Umbilical cord (tissue), 2 donors: ENCODE measurements at places on chromosomes 2 and 18.

DNA sequence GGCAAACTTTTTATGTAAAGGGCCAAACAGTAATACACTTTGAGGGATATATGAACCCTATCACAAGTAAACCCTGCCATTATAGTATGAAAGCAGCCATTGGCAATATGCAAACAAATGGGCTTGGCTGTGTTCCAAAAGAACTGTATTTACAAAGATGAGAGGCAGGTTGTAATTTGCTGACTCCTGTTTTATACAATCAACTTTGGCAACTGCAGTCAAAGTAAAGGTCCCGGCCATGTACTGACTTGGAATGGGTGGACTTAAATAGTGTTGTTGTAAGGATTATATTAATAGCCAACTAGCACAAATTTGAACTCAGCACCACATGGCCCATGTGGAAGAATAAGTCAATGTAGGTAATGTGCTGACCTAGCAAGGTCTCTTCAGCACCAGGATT is 223.4 kb downstream of the WDPCP start:
- DNase-seq: no peak

DNA sequence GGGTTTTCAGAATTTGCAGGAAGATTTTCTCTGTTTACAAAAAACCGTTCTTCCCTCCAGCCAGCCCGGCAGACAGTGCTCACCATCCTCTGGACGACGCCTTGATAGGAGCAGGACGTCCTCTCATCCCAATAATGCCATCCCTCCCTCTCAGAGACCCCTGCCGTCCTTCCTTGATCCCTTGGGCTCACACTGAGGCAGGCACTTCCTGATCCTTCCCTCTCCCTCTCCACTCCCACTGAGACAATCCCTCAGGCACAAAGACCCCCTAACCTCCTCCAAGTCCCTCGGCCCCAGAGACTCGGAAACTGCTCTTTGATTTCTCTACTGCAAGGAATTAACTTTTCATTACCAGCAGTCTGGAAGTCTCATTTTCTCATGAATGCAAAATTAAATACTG is 42.5 kb downstream of the PAX3 start:
- no peak for DNase-seq

- peak; percentile 82 for DNase-seq
These were observed 680.9 kb downstream of the IRS1 start for GRCh38 chr2:226118471-226119429.

DNA sequence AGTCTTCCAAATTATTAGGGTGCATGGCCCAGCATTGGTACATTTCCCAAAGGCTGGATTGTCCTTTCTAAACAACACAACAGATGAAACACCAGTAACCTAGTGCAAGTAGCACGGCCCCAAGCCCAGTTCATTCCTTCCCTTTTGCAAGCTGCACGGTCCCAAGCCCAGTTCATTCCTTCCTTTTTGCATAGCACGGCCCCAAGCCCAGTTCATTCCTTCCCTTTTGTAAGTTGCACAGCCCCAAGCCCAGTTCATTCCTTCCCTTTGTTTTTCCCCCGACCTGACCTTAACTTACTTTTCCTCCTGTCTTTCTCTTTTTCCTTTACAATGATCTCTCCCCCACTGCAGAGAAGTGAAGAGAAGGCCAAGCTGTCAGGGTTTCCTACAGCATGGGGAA is 60.9 kb downstream of the C18orf63 start:
- no peak for DNase-seq

GRCh38 chr2:48253301-48253700 is 276.7 kb upstream of the STON1 start:
- no peak for DNase-seq

GRCh38 chr2:114668415-114668814 is 226.0 kb downstream of the DPP10 start:
- DNase-seq: no peak

DNA sequence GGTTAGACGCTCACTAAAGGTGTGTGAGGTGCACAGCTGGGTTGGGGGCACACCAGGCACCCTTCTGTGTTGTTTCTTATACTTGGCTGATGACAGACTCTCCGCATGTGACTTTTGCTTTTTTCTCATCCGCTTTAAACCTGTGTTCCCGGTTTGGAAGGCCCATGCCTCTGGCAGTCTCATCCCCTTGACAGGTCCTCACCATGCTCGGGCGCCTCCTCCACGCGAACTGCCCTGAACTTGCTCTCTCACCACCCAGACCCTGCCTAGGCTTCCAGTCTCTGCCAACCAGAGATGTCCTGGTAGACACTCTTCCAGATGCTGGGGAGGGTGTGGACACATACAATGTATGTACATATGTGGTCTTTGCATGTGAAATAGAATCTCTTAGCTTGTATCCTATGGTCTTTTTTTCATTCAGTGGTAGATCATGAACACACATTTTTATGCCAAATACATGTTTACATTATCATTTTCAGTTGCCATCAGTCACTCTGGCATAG is 79.8 kb downstream of the LIMS1 start:
- DNase-seq: peak; percentile 55

- DNase-seq: no peak
These were observed 2.5 kb downstream of the MYCN start for GRCh38 chr2:15942711-15943345.

GRCh38 chr18:11339188-11339775 is 189.9 kb upstream of the PIEZO2 start:
- no peak for DNase-seq

GRCh38 chr2:215958257-215958656 is 55.1 kb downstream of the MREG start:
- no peak for DNase-seq

GRCh38 chr2:20661421-20662307 is 5.3 kb upstream of the GDF7 start:
- peak; percentile 78 for DNase-seq

GRCh38 chr2:134138115-134138514 is 115.8 kb upstream of the MGAT5 start:
- DNase-seq: no peak

- no peak for DNase-seq
These were observed 36.5 kb upstream of the ST3GAL5 start for GRCh38 chr2:85925216-85925671.

DNA sequence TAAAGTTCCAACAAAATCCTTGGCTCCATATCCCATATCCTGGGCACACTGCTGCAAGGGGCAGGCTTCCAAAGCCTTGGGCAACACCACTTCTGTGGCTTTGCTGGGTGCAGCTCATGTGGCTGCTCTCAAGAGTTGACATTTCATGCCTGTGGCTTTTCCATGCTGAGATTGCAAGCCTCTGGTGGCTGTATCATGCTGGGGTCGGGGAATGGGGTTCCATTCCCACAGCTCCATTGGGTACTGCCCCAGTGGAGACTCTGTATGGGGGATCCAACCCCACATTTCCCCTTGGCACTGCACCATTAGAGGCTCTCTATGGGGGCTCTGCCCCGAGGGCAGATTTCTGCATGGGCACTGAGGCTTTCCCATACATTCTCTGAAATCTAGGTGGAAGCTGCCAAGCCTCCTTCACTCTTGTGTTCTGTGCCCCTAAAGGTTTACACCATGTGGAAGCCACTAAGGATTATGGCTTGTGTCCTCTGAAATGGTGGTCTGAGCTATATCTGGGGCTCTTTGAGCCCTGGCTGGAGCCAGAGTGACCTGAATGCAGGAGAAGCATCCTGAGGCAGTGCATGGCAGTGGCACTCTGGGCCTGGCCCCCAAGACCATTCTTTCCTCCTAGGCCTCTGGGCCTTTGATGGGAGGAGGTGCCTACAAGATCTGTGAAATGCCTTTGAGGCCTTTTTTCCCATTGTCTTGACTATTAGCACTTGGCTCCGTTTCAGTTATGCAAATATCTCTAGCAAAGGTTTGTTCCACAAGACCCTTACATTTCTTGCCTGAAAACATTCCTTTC is 107.9 kb downstream of the PTGR3 start:
- DNase-seq: no peak

DNA sequence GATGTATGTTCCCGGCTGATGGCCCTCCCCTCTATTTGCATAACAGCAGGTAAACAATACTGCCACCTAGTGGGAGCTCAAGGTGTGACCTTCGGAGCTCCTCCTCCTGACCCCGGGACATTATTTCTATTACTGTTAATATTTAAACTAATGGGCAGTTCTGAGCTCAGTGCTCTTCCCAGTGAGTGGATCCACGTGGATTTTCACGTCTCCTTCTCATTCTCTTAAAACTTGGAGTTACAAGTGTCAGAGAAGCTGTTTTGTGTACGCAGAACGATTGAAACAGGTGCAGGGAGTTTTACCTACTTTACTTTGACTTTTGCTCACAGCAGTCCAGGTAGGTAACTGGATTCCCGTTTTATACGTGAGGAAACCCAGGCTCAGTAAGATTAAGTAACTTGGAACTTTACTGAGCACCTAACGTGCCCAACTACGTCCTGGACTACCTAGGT is 127.3 kb downstream of the PRKCE start:
- peak; percentile 37 for DNase-seq

DNA sequence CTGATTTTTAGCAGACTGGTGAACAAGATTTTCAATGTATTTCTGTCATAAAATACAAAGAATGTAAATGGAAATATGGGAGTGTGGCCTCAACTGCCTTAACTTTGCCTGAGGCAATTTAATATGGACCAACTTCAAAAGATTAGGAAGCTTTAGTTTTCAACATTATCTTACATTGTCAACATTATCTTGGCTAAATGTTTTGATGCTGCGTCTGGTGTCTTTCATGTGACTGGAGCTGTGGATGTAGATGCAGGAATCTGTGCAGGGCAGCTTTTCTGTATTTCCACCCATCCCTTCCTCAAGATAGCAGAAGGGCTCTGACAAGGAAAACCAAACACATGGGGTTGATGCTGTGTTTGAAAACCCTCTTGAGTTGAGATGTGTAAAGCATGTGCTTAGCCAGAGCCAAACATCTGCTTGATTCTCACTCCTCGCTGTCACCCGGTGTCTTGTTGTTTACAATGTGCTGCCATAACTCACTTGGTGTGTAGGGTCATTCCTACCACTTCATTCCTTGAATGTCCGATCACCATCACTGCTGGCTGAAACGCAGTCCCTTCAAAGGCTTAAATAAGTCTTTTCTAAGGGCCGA is 33.0 kb downstream of the COPS8 start:
- DNase-seq: peak; percentile 97

DNA sequence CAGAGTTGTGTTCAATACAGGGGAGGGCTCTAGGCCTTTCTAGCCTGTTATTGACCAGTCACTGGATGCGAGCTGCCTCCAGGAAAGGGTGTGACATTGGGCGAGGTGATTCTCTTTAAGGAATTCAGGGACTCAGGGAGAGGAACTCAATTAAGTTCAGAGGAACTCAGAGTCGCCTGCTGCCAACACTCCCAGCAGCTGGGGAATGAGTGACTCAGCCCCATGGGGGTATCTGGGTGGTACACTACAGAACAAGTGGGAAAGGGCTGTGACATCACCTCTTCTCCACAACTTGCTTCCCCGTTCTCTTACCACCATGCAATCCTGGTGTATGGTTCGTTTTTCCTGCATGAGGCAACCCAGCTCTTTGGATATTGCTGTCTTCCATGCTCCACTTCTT is 50.4 kb upstream of the CYRIA start:
- no peak for DNase-seq
